ENCODE measurements at places on chromosomes 3 and 15.

DNA sequence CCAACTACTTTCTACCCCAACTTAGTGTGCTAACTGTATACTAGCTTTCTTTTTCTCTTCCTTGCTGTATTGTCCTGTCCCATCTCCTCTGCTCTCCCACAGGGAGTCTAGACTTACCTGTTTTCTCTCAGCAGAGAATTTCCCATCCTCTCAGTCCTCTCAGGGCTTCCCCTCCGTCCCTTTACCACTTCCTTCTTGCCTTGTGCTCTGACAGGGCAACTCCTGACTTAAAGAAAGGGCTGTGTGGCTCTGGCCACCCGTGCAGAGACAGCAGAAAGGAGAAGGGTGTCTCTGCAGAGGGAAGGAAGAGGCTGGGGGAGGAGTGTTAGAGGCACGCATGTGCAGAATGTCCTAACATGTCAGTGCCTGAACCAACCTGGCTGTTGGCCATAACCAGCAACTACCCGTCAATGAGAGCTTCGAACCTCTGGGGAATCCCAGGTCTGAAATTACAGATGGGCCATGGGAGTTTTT, at the start of gene GCSAM:
TSS of gene GCSAM (minus strand) at position 274 of the 474 bp plus-strand sequence. CDS start at position 146, 128 bp downstream.
- DNase-seq = no peak

DNA sequence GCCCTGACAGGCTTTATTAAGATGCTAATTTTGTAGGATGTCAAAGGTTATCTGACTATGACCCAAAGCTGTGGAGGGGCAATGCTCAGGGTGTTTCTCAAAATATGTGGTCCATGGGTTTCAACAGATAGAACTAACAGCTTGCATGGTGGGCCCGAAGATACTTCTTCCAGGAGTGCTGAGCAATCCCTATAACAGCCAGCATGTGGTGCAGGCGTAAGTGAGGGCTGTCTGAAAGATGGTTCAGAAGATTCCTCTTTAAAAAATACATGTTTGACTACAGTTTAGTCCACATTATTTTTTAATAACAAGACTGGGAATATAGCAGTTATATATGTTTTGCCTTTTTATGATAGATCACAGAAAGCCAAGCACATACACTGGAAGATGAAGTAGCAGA, 7.6 kb downstream of the SCG3 start:
- no peak for DNase-seq

- no peak for DNase-seq
Observed at GRCh38 chr3:473033-473800, 276.7 kb downstream of the CHL1 start.

DNA sequence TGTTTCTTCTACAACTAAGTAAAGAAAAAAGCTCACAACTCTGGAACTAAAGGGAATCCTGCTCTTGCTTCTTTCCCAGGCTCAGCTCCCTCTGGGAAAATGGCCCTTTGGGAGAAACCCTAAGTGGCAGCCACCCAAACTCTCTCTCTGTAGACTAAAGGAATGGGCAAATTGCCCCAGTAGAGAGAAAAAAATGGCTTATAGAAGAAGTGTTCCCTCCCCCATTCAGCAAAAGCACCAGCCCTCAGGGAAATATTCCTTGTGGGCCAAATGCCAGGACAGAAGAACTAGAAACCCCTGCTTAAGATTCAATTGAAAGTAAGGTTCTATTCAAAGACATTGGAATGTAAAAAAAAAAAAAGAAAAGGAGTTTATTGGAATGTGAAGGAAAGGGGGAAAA, 603.7 kb upstream of the ALCAM start:
- no peak for DNase-seq

DNA sequence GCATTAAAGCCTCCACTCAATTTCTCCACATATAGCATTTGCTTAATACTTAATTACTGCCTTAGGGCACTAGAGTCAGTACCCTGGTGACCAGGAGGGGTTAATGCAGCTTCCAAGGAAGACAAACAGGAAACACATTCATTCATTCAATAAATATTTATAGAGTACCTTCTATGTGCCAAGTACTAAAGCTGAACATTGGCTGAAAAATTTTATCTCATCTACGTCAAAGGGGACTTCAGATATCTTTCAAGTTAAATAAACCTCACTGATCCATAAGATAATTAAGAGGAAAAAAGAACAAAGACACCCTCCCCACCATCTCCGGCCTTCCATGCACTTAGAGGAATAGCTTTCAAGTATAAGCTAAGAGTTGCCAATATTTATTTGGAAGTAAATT, 156.9 kb upstream of the PRICKLE2 start:
- DNase-seq = no peak

DNA sequence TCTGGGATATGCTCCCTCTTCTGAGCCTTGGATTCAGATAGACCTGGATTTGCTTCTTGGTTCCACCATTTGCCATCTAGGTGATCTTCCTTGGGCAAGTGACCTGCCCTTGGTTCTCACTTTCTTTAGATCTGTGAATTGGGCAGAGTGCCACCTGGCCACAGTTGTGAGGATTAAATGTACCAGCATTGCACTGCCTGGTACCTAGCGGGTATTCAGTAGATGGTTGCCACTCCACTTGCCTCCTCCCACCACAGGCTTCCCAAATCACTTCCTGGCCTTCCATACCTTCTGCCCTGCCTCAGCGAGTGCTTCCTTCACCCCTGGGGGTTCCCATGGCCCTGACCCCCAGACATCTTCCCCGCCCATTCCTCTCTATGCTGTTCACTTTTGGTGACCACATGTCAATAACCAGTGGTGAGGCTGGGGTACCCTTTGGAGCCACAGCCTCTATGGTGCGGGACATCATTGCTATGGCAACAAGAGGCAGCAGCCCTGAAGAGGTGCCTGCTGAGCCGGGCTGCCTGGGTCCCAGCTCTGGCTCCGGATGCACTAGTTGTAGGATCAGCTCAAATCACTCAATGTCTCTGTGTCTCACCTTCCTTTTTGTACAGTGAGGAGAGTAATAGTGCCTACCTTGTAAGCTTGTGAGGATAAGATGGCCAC, 40.5 kb downstream of the CMTM7 start:
- no peak for DNase-seq

GRCh38 chr15:52424856-52425431, 103.7 kb downstream of the MYO5A start:
- no peak for DNase-seq

DNA sequence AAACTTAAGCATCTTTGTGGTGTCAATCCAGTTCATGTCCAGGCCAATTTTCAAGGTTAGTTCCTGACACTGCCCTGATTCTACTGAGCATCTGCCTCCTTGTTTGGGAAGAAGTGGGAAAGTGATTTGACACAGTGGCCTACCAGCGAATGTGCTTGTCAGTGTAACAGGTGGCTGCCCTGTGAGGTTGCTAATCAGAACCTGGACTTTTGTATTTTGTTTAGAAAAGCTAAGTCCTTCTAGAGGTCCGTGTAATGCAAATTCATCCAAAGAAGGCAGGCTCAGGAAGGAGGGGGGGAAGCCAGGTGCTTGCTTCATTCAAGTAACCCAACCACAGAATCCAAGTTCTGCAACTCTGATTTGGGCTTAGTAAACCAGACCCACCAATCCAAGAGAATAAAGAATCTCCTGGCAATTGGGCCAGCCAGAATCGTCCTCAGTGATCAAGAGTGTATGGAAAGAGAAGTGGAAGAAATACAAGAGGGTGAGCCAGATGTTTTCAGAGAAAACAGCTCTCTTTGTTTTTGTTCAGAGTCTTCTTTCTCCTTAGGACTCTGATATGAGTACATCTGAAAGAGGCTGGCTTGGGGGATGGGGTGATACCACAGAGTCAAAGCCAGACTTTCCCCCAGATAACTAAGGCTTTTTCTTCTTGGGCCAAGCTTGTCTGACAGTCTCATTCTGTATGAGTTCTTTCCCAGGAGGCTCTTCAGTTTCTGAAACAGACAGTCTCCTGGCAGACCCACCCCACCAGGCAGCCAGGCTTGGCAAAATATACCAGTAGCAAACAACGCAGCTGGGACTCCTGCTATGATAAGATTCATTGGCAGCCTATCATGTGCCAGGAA, 508.9 kb upstream of the TBL1XR1 start:
- no peak for DNase-seq

GRCh38 chr15:81375461-81375860, 1.4 kb upstream of the TMC3 start:
- no peak for DNase-seq

DNA sequence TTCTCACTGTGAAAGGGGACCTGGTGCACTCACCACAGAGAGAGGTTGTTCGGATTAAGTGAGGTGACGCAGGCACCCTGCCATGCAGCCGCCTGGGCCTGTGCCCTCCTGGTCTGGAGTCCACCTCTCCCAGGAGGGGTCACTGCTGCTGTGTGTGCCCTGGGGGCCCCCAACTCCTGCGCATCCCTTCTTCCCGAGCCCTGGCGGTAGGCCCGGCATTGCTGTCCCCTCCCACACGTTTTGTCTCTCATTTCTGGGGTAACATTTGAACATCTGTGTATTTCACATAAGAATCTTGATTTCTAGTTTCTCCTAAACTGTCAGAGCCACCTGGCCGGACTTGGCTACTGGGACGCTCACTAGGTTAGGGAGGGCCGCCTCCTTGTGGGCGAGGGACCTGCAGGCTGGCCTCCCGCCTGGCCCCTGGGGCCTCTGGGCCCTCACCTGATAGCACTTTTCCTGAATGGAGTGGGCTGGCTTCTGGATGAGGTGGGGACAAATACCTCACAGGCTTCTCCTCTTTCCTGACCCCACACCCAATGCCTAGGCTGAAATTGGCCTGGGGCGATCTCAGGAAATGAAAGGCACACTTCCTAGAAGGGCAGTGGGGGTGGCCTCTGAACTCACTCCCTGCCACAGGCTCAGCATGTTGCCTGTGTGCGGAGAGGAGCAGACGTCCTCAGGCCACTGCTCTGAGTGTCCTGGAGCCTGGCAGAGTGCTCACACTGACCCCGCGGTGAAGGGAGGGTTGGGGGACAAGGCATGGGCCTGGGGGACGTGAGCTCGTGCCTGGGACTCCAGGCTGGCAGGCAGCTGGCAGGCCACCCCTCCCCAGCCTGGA, 104.2 kb upstream of the PRR23E start:
- no peak for DNase-seq

DNA sequence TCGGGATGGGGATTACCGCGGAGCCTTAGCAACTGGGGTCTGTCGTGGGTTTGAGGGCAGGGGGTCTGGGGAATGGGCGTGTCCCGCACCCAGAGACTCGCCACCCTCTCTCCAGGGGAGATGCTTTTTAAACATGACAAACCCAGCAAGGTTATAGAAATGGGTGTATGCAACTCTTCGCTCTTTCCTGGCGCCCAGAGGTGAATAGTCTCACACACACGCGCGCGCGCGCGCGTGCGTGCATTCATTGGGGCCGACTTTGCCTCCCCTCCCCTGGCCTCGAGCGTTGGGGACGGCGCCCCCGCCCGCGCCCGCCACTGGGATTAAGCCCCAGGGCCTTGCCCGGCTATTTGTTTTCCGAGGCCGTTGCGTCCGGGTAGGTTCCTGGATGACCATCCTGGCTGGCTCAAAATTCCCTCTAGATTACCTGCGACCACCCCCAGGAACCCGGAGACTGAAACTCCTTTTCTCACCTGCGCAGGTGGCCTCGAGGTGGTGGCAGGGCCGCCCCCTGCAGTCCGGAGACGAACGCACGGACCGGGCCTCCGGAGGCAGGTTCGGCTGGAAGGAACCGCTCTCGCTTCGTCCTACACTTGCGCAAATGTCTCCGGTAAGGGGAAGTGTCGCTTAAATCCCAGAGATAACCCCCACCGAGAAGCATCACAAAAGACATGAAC, 777 bp downstream of the GPR160 start:
- DNase-seq = peak; percentile 65

GRCh38 chr3:148588291-148588690, 109.4 kb upstream of the AGTR1 start:
- DNase-seq = no peak

- no peak for DNase-seq
Observed at GRCh38 chr3:155504682-155505081, 211.2 kb upstream of the STRIT1 start.

DNA sequence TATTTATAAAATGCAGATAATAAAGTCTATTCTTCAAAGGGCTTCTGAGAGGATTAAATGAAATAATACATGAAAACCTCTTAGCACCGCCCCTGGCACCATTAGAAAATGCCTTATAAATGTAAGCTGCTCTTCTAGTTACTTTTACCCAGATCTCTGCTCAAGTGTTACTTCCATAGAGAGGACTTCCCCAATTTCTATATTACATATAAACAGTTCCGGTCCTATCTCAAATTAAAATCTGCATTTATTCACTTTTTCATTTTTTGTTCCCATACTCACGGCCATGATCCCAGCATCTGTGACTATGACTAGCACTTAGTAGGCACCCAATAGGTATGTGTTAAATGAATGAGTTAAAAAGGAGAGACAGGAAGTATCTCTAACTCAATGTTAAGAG, 890.9 kb upstream of the CFAP20DC start:
- DNase-seq = no peak

GRCh38 chr3:180657094-180657493, 22.2 kb downstream of the CCDC39 start:
- no peak for DNase-seq

- DNase-seq = no peak
Observed at GRCh38 chr15:41128174-41128902, 12.3 kb upstream of the INO80 start.

- DNase-seq = no peak
Observed at GRCh38 chr3:190366133-190366532, 21.8 kb upstream of the CLDN16 start.

DNA sequence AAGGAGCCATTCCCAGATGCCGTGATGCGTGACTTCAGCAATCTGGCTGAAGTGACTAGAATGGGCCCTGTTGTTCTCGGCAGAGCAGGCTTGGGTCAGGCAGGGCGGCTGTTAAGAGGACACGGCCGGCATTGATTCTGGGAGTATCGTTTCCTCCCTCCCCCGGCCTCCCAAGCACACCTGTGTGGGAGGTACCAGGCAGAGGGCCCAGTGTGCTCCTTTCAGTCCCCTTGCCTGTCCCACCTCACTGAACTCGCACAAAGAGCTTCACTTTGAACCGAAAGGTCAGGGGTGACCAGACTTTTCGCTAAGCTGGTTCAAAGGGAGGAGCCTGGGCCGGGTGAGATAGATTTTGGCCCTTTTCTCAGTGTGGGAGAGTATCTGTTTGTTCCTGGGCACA, 92.7 kb downstream of the CEMIP start:
- DNase-seq = no peak

GRCh38 chr3:99651531-99651930, 13.1 kb downstream of the COL8A1 start:
- no peak for DNase-seq

DNA sequence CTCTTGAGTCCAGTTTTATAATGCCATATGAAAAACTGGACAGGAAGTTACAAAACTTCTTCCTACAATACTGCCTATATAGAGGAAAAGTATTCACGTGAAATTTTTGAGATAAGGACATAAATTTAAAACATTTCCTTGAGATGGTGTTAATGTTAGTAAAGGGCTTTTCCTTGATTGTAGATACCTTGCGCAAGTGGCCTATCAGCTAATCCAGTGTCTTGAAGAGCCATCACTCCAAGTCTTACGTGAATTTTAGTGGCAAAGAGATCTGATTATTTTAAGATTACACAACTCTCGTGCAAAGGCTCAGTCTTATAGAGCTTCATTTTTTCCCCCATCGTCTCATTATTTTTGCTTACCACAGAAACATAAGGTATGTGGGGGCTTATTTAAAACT, 18.4 kb downstream of the C3orf38 start:
- no peak for DNase-seq

GRCh38 chr15:36694574-36694973, 115.1 kb downstream of the CDIN1 start:
- no peak for DNase-seq

GRCh38 chr3:149554826-149555225, 80.3 kb downstream of the TM4SF4 start:
- DNase-seq = no peak

- no peak for DNase-seq
Observed at GRCh38 chr3:13078163-13078905, 5.1 kb upstream of the IQSEC1 start.

Data from NCI-H82 (cell line).